ENCODE measurements at places on chromosomes 5 and 9.
A peak's percentile ranks its signal among the peaks of the same experiment; 100 is the strongest.

GRCh38 chr5:12343558-12343957 lies 439.3 kb upstream of the CTNND2 start:
- no peak for DNase-seq

- no peak for DNase-seq
Measured at GRCh38 chr5:76526950-76527583, 96.1 kb downstream of the F2RL2 start.

DNA sequence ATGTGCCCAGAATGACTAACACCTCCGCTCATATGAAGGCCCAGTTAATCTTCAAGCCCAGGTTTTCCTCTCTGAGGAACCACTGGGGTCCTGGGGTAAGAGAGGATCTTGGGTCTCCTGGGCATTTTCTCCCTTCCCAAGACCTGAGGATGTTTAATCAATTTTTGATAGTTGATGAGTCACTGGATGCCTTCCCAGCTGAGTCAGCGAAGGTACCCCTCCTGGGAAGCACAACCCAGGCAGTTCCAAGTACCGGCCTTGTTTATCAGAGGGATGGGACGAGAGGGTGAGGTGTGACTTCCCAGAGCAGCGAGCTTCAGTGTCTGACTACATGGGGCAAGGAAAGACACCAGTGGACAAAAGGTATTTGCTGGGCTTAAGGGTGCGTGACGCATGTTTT lies 119.6 kb upstream of the IL12B start:
- no peak for DNase-seq

DNA sequence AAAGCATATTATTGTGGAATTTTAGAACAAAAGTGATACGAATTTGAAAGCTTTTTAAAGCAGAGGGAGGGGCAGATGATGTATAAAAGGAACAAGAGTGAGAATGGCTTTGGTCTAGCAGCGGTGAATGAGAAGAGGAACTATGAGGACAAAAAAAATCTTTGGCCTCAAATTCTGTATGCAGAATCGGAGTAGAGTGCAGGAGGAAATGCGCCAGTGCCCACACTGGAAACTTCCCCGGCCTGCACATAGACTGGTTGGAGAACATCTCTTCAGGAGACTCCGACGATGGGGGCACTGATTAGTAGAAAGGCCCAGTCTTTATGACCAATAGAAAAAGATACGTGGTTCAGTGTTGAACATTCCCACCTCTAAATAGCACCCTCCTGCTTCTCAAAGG lies 51.3 kb downstream of the SLC46A2 start:
- DNase-seq: no peak

- DNase-seq: no peak
Measured at GRCh38 chr9:4349816-4350418, 50.0 kb upstream of the GLIS3 start.

- no peak for DNase-seq
Measured at GRCh38 chr5:170792878-170793277, 9.4 kb downstream of the GABRP start.

GRCh38 chr9:28051559-28052503 lies 478.6 kb upstream of the C9orf72 start:
- DNase-seq: no peak

DNA sequence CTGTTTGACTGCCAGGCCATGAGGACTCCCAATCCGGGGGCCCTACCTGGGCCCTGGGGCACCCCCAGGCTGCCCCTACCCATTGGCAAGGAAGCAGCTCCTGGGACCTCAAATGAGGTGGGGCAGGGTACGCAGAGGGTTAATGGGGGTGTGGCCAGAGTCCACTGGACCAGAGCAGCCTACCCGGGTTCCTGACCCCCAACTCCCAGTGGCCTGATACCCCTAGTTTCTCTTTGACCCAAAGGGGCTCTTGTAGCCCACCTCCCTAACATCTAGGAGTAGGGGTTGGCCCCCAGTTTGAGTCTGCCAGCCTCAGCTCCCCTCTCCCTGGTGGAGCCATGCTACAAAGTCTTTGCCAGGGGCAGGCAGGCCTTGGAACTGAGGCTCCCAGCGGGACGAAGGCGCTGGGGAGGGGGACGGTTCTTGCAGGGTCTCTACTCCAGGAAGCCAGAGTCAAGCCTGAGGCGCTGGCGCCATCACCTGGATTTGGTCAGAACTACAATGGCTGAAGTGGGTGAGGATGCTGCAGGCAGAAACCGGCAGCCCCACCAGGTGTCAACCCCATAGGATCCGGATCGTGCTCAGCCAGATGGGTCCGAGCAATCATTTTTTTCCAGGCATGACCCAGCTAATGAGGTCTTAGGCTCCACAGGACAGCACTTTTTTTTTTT lies 8.4 kb upstream of the CERCAM start:
- peak; percentile 39 for DNase-seq

DNA sequence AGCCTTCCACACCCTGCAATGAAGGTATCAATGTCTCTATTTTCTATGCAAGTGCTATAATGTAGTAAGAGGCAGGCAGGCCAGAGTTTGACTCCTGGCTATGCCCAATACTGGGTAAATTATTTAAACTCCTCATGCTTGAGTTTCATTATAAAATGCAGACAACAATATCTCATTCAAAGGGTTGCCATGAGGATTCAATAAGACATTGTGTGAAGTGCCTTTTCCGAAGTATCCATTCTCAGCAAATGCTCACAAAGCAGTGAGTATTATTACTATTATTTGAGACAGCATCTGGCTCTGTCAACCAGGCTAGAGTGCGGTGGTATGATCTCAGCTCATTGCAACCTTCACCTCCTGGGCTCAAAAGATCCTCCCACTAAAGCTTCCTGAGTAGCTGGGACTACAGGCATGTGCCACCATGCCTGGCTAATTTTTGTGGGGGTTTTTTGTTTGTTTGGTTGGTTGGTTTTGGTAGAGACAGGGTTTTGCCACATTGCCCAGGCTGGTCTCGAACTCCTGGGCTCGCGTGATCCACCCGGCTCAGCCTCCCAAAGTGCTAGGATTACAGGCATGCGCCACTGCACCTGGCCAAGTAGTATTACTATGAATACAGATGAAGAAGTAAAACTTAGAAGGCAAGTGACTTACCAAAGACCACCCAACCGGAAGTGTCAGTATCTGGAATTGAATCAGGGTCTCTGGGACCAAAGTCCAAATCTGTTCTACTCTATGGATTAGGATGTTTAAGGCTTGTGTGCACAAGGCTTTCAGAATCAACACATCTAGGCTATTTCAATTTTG lies 18.8 kb downstream of the ADAM19 start:
- DNase-seq: no peak

GRCh38 chr9:124124729-124125650 lies 113.4 kb downstream of the LHX2 start:
- DNase-seq: no peak

DNA sequence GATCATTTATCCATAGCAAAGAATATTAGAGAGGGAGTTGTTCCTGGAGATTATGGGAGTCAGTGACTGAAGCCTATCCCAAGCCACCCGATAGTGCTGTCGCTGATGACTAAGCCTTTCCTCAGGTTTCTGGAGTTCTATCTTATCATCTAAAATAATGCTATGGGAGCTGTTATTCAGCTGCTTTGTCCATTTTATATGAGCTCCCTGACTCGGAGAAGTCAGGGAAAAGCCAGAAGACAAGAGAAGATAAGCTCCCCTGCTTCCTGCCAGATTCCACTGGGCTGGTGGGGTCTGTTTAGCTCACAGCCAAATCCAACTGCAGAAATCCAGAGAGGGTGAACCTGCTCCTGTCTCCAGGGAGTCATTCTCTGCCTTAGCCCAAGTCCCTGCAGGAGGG lies 148.2 kb downstream of the DROSHA start:
- DNase-seq: no peak

DNA sequence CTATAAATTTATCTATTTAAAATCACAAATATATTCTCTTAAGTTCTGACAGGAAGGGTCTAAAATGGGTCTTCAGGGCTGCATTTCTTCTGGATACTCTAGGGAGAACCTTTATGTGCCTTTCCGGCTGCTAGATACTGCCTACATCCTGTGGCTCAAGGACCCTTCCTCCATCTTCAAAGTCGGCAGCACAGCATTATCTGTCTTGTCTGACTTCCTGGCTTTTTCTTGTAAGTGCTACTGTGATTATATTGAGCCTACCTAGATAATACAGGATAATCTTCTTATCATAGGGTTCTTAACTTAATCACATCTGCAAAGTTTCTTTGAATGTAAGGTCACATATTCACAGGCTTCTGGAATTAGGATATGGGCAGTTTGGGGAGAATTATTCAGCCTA lies 943.8 kb upstream of the TYRP1 start:
- DNase-seq: no peak

DNA sequence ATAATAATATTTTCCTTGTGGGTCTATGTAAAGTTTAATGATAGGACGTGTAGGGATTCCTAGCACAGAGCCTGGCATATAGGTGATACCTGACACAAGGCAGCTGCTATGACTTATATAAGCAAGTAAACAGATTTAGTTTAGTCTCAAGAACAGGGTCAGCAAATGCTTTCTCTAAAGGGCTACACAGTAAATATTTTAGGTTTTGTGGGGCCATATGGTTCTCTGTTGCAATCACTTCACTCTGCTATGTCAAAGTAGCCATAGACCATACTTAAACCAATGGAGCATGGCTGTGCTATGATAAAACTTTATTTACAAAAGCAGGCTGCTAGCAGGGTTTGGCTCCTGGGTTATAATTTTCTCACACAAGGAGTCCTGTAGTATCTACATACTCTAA lies 204.8 kb upstream of the KLF4 start:
- no peak for DNase-seq

- DNase-seq: no peak
Measured at GRCh38 chr5:51746023-51746422, 362.8 kb downstream of the ISL1 start.

DNA sequence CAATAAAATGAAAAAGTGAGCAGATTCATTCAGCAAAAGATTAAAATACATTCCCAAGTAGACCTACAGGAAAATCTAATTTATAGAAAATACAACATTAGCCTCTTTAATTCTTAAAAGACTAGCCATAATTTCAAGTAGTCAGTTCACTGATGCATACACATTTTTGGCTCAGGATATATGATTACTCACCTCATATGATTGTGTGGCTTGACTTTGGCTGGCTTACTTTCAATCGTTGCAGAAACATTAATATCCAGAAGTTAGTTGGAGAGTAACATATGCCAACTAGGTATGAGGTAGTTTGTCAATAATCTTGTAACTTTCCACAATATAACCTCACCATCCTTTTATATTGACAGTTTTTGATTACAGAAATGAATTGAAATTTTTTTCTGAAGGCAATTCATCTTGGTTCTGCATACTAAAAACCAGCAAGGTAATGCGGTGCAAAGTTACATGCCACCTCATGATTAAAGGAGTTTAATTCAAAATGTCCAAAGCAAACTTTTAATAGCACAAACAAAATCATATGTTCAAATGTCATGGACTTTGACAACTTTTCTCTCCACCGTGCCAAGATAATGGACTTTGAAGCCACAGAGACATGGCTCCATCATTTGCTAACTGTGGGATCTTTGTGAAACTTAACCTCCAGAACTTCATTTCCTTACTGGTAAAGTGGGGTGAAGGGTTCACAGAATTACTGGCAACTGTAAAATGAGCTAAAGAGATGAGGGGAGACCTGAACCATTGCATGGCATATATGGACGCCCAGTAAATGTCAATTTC lies 76.6 kb upstream of the PAM start:
- no peak for DNase-seq

DNA sequence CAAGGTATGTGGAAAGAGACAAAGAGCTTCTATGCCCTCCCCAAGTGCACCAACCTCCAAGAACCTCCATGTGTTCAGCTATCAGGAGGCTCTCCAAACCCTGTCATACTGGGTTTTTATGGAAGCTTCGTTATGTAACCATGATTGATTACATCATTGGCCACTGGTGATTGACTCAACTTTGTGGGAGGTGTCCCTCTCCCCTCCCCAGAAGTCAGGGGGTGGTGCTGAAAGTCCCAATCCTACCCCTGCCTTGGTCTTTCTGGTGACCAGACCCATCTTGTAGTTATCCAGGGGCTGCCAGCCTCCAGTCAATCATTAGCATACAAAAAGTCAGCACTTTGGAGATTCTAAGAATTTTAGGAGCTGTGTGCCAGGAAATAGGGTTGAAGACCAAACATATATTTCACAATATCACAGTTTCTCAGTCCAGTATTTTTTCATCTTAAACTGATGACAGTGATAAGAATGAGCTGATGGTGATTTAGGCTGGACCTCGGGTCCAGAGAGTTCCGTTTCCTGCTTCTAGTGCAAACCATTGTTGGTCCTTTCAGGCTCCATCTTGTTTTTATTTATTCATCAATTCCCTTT lies 27.3 kb upstream of the FANCC start:
- DNase-seq: no peak

- DNase-seq: no peak
Measured at GRCh38 chr5:39942606-39943005, 517.8 kb upstream of the DAB2 start.

- DNase-seq: no peak
Measured at GRCh38 chr5:144390133-144390532, 219.5 kb downstream of the KCTD16 start.

GRCh38 chr9:70805949-70806348 lies 315.5 kb downstream of the TRPM3 start:
- DNase-seq: peak; percentile 59

GRCh38 chr9:19947996-19948395 lies 159.2 kb upstream of the SLC24A2 start:
- DNase-seq: no peak

GRCh38 chr9:38053697-38054461 lies 15.1 kb downstream of the SHB start:
- DNase-seq: no peak

DNA sequence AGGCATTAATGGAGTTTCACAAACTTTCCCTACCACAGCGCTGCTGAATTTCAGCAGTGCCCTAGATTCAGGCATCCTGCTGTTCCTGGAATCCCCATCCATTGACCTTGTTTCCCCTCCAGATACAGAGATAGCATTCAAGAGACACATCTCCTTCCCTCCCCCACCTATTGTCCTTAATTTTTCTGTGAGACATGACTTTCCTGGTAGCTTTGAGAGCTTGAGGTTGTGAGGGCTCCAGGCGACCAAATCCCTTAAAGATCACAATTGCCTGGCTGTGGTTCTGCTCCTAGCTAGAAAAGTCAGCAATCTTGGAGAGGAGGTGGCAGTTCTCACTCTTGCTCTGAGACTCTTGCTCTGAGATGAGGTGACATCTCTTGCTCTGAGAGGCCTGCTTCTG lies 48.0 kb downstream of the PRR16 start:
- no peak for DNase-seq

GRCh38 chr5:165209101-165209727 lies 1703.8 kb downstream of the MAT2B start:
- DNase-seq: no peak

DNA sequence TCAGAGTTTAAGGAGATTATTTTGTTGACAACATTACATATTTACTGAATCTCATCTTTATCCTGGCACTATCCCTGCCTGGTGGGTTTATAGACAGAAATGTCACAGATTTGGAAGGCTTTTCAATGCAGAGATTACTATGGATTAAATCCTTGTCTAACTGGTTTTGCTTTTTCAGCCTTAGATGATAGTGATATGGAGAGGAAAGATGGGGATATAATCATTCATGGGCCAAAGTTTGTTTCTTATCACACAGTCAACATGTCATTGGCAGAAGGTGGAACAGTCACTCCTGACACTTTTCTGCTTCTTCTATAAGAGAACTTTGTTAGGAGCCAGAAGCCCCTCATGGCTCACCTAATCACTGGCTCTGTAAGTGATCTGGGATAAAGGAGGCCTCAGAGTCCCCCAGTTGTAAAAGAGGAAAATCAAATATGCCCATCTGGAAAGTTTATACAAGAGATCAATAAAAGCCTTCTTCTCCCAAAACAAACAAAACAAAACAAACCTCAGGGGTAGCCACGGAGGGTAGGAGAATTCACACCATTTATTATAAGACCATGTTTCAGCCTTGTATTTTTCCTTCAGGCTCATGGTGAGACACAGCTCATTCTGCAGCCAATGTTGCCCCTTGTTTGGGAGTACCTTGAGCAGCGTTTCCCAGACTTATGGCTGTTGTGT lies 101.2 kb downstream of the PCSK1 start:
- DNase-seq: no peak
